Heart left ventricle (tissue), 16 donors: ENCODE measurements at places on chromosomes 7 and 10.
A peak's percentile ranks its signal among the peaks of the same experiment; 100 is the strongest.

GRCh38 chr10:72076756-72077155, 11.6 kb downstream of the SPOCK2 start:
- peak; percentile 4 for DNase-seq

DNA sequence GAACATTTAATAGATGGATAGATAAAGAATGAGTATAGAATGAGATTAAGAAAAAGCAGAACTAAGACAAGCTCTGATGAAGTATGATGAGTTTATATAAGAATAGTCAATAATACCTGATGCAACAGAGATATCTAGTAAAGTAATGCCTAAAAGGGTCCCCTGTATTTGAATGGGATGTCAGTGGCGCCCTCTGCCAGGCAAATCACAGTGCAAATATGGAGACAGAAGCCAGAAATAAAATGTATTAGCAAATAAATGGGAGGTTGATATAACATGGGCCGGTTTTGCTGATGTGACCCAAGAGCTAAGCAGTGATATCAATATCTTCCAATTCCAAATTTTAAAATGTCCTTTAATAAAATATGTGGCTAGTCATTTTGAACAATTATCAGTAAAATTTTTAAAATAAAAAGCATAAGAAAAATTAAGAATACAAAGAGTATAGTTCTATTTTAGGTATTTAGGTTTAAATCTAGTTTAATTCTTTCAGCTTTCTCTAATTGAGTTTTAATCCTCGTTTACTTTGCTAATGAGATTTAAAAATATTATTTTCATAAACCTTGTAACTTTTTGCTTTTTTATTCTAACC, 62.6 kb downstream of the ADK start:
- DNase-seq: no peak

- DNase-seq: no peak
Measured at GRCh38 chr7:6163402-6163801, 109.0 kb downstream of the CYTH3 start.

DNA sequence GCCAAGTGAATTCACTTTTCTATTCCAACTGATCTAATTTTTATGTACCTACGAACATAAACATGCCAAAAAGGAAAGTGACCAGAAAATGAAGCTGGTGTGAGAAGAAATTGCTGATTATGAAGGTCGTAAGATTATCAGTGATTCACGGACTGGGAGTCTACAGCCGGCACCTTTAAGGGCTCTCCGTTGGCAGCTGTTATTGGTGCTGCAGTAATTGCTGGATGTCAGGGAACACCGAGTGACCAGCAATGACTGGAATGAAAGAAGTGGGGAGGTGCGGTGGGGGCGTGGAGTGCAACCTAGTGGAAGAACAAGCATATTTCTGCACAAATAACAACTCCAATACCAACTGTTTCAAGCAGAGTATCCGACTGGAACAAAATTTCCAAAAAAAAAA, 109.8 kb upstream of the TARP start:
- no peak for DNase-seq

- peak; percentile 34 for DNase-seq
Measured at GRCh38 chr10:70145166-70145665, 1.3 kb downstream of the TYSND1 start.

- no peak for DNase-seq
Measured at GRCh38 chr10:93553482-93554315, 12.8 kb upstream of the FFAR4 start.

DNA sequence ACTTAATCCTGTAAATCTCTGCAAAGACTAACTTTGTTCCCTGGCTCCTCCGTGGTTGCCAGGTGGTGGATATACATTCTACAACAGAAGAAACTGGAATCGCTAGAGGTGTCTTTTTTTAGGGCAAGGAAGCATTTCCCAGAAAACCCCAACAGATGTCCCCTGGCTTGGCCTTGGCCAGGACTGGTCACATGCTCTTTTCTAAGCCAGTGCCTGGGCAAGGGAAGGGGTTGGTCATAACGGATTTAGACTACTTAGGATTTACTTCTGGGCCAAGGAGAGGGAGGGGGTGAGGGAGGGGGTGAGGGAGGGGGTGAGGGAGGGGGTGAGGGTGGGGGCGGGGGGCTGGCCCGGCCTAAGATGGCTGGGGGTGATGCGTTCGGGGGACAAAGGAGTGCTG, 105.7 kb downstream of the SNX10 start:
- no peak for DNase-seq

DNA sequence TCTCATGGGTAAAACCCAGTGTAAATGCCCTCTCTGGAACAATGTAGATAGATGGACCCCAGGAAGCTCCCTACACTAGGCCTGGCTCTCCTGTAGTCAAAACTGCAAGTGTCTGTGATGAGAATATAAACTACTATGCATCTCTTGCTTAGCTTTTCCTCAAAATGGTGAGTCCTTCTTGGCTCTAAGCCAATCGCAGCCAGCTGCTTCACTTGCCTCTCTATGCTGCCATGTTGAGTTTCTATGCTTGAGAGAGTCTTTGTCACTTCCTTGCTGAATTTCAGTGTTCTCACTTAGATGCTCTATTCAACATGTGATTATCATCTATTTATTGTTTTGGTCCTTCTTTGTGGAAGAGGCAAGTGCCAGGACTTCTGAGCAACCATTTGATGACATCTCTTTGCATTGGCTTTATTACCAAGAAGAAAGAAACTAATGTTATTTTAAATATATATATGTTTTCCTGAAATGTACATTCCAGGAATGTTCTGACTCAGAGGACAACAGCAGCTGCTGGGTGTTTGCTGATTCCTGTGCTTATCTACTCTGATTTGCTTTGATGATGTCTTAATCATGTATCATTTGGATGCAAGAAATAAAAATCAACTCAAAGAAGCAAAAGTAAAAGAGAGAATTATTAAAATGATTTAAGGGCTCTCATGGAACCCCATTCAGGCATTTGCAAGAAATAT, 16.6 kb downstream of the TAS2R40 start:
- DNase-seq: no peak

DNA sequence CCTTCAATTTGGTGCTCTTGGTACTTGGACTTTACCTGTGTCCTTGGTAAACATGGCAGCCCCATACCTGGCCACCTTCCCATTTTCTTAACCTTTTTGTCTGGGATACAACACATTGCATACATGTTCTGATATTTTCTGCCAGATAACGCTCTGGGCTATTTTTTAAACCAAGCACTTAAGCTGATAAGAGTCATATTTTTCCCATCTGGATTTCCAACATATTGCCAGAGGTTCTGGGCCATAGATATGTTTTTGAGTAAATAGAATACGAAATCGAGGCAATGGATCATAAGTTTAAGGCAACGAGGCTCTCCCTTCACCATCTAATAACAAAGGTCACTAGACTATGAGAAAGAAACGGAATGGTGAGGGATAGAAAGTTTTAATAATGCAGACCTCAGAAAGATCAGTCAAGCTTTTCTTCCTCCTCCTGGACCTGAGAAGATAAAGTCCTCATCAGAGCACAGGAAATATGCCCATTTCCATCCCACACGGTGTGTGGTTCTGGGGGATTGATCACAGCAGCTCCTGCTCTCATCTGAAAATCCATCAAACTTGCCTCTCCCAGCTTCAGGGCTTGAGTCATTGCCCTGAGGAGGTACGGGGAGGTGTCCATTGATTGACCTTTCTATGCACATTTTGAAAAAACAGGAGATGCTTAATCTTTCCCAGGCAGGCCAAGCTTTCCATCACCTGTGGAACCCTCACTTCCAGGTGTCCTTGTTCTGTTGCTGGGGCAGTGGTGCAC, 257.2 kb downstream of the GFRA1 start:
- DNase-seq: no peak

GRCh38 chr10:78181381-78182055, 147.9 kb downstream of the RPS24 start:
- DNase-seq: no peak

- no peak for DNase-seq
Measured at GRCh38 chr10:106815427-106816043, 349.0 kb downstream of the SORCS1 start.

DNA sequence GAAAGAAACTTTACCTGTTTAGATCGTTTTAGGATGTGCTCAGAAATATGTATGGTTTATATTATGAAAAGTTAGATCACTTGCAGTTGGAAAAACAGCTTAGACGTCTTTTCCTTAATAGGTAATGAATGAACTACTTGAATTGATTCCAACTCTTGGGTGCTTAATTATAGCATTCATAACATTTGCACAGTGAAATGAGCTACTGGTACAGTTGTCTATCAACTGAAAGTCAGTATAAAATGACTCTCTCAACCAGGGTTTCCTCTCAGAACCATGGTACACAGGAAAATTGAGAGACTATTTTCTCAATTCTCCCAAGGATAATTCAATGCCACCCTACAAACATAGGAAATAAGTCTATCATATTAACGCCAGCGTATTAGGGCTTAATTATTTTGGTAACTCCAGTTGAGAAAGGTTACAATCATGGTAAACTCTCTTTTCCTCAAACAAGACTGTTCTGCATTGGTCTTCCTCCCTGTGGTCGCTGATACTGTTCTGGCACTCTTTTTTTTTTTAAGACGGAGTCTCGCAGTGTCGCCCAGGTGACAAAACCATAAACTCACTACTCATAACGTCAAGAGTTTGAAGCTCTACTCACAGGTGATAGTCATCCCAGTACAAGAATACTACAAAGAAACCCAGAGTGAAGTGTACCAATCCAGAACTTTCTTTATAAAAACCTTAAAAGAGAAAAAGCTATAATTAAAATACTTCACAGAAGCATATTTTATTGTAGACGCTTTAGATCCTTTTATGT, 2.0 kb downstream of the ANLN start:
- no peak for DNase-seq

- no peak for DNase-seq
Measured at GRCh38 chr7:90233569-90233968, 11.4 kb upstream of the CFAP69 start.

DNA sequence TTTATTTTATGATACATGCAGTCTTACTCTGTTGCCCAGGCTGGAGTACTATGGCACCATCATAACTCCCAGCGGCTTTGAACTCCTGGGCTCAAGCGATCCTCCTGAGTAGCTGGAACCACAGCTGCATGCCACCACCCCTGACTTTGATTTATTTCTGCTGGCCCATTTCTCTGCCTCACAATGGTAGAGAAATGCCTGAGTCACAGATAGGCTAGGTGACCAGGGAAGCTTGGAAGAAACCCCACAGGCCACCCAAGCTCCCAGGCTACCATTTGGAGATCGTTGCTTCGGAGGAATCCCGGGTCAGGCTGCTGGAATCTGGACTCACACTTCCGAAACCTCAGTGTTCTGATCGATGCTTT, 17.4 kb upstream of the BAIAP2L1 start:
- no peak for DNase-seq

DNA sequence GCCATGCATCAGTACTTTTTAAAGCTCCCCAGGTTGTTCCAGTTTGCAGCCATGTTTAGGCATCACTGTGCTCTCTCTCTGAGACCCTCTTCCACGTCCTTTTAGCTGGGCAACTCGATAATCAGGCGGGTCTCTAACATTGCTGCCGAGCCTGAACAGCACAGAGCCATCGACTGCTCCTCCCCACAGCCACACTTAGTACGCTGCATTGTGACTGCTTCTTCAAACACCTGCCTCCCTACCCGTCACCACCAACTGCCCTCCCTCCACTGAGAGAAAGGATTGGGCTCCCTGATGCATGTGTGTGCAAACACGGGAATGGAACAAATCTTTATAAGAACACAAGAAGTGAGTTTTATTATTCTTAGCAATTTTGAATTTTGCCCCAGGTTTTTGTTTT, 11.4 kb upstream of the TACR2 start:
- DNase-seq: no peak

DNA sequence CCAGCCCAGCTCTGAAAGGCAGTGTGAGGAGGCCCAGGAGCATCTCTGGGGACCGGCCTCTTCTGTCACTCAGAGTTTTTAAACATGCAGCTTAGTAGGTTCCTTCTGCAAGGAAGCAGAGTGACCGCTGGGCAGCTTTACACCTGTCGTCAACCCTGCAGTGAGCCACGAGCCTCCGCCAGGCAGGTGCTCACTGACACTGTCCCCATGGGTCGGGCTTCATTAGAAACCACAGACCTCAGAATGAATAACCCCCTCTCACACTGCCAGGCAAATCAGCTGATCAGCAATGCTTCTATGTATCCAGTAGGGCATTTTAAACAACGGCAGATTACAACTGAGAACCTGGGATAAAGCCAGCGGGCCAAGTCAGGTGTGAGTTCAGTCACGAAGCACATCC, 106.1 kb downstream of the MAD1L1 start:
- no peak for DNase-seq

DNA sequence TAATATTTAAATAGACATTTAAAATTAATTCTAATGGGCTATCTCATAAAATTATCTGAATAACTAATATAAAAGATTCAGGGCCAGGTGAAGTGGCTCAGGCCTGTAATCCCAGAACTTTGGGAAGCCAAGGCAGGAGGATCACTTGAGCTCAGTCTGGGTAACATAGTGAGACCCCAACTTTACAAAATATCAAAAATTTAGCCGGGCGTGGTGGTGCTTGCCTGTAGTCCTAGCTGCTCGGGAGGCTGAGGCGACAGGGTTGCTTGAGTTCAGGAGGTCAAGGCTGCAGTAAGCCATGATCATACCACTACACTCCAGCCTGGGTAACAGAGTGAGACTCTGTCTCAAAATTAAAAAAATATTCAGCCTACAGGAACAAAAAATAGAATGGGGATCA, 12.5 kb downstream of the NOBOX start:
- no peak for DNase-seq

DNA sequence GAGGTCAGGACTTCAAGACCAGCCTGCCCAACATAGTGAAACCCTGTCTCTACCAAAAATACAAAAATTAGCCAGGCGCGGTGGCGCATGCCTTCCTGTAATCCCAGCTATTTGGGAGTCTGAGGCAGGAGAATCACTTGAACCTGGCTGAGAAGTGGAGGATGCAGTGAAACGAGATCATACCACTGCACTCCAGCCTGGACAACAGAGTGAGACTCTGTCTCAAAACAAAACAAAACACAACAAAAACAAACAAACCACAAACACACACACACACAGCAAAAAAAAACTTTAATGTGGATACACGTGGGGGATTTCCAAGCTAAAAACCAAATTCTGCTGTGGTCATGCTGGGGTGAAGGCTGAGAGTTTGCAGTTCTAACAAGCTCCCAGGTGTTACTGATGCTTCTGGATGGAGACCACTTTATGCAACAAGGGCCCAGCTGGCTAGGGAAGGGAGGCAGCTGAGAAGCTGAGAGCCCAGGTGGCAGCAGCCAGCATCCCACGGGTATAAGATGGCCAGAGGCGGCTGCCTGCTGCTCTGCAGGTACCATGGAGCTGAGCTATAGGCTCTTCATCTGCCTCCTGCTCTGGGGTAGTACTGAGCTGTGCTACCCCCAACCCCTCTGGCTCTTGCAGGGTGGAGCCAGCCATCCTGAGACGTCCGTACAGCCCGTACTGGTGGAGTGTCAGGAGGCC, at the start of gene ZP3:
TSS of gene ZP3 (plus strand) at position 538 of the 699 bp plus-strand sequence. CDS start at position 553, 15 bp downstream.
- DNase-seq: no peak

- DNase-seq: no peak
Measured at GRCh38 chr7:110372685-110373084, 718.2 kb upstream of the LRRN3 start.

GRCh38 chr10:124719213-124719851, 24.8 kb downstream of the FAM53B start:
- peak; percentile 74 for DNase-seq
